Type B pancreatic cell (in vitro differentiated cells): ENCODE measurements at places on chromosomes 6 and 20. TPM values are rescaled to one million over a fixed set of nuclear protein-coding genes. Genes with fewer than 3 reads are reported as not detected.
A peak's percentile ranks its signal among the peaks of the same experiment; 100 is the strongest.

DNA sequence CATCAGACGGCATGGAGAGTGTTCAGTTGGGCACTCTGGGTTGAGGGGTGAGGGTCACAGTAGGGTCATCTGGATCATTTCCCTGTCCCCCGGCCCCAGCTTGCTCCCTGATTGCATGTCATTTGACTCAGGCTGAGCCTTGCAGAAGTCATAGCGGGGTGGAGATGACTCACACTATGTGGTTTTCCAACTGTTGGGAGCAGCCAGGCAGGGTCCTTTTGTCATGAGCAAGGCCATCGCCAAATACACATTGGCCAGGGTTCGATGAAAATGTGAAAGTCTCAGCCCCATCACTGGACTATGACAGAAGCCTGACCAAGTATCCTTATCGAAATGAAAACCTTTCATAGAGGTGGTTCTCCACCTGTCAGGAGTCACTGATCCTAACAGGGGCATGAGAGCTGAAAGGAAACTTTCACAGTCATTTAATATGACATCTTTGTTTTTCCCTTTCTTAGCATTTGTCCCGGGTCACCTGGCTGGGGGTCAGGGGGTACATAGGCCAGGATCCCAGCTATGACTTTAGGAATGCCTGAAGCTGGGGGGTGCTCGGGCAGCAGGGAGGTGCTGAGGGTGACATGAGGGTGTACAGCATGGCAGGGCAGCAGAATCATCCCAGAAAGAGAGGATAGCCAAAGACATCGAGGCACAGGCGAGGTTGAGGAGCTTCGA is 70.2 kb upstream of the CD93 start:
- DNase-seq: peak; percentile 55

DNA sequence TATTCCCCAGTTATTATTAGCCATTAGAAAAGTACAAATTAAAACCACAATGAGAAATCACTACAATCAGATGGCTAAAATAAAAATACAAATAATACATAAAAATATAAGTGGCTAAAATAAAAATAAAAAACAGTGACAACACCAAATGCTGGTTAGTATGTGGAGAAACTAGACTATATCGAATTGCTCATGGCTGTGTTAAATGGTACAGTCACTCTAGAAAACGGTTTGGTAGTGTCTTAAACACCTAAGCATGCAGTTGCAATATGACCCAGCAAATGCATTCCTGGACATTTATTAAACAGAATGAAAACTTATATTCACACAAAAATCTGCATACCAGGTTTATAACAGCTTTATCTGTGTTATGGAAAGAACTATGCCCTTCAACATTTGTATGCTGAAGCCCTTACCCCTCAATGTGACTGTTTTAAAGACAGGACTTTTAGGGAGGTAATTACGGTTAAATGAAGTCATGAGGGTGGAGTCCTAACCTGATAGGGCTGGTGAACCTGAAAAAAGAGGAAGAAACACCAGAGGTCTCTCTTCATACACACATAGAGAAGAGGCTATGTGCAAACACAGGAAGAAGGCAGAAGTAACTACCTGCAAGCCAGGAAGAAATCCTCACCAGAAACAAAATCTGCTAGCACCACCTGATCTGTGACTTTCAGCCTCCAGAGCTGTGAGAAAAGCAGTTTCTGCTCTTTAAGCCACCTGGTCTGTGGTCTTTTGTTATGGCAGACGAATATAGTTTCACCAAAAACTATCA is 84.9 kb downstream of the ASCC3 start:
- no peak for DNase-seq

GRCh38 chr6:79413562-79414002 is 123.6 kb downstream of the LCA5 start:
- no peak for DNase-seq

- DNase-seq: no peak
Observed at GRCh38 chr20:53940360-53940702, 130.1 kb downstream of the BCAS1 start.

Gene MUC22
- 1.6 and 4.9 TPM in 2 replicates for total RNA-seq

DNA sequence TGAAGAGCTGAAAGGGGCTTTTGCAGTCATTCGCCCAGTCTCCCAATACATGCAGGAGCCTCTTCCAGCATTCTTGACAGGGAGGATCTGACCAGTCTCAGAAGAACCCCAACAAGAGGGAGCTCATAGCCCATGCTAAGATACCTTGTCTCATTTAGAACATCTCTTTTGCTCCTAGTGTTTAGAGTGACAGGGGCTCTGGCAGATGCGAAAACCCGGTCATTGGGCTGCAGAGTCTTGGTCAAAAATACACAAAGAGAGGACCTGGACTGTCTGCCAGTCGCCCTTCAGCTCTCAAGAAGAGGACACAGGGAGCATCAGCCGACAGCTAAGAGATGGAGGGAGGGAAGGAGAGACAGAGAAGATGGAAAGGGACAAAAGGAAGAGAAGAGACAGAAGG is 700 bp downstream of the GUCA1B start:
- no peak for DNase-seq

DNA sequence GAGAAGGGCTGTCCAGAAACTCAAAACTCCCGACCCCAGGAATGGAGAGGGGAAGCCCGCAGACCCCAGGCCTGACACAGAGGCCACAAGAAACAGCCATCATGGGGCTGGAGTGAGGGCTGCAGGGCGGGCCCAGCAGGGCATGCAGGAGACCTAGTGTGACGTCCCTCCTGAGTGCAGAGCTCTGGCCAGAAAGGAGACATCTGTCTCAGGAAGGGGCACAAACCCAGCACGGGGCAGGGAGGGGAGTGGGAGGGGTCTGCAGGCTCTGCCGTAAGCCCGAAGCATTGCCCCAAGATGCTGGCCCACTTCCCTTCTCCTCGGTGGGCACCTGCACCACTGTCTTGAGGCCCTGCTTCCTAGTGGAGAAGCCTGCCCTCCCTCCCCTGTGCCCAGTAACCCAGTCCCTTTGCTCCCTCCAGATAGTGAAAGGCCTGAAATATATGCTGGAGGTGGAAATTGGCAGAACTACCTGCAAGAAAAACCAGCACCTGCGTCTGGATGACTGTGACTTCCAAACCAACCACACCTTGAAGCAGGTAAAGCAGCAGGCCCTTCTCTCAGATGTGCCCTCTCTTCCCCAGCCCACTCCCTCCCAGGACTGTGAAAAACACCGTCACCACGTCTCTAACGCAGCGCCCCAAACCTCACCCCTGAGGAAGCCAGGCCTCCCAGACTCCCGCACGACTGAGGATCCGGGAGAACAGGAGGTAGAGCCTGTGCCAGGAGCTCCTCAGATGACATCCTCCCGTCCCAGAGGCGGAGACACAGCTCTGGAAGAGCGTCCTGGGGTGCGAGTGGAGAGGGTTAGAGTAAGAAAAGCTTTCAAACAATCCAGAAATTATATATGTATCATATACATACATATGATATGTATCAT is 9.7 kb downstream of the CST7 start:
- peak; percentile 65 for DNase-seq

Gene CYP21A2
- total RNA-seq: 0.14 and 0.68 TPM in 2 replicates
